ENCODE measurements at places on chromosomes 11 and 22.

GRCh38 chr11:116644941-116645305, 127.9 kb downstream of the BUD13 start:
- no peak for DNase-seq

DNA sequence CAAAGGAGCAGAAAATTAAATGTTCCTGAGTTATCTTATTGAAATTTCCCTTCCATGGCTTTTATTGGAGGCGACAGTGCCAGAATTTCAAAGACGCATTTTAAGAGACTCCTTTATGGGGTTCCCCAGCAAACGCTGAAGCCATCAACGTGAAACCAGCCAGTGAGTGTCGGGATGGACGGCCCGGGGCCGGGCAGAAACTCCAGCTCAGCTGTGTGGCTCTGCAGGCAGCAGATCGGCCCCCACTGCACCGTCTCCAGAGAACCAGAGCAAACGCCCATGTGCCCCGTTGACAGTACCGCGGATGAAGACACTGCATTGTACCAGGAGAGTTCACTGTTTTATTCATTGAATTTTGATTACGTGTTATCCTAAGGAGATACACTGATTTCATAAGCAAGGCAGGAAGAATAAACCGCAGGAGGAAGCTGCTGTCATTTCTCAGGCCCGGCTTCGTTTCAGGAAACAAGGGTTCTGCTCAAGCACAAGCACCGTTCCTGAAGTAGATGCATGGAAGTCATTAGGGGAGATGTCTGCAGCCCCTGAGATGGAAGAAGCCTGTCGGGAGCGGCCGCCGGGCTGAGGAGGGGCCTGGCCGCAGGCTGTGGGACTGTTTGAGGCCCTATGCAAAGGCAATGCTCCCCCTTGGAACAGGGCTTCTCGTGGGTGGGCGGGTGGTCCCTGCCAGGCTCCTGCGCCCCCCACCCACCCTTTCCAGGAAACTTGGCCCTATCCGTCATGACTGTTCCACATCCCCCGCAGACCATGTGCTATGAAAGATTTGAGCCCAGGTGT, 639.7 kb downstream of the TBC1D22A start:
- no peak for DNase-seq

- DNase-seq = no peak
Observed at GRCh38 chr11:112999520-112999919, 38.3 kb downstream of the NCAM1 start.

DNA sequence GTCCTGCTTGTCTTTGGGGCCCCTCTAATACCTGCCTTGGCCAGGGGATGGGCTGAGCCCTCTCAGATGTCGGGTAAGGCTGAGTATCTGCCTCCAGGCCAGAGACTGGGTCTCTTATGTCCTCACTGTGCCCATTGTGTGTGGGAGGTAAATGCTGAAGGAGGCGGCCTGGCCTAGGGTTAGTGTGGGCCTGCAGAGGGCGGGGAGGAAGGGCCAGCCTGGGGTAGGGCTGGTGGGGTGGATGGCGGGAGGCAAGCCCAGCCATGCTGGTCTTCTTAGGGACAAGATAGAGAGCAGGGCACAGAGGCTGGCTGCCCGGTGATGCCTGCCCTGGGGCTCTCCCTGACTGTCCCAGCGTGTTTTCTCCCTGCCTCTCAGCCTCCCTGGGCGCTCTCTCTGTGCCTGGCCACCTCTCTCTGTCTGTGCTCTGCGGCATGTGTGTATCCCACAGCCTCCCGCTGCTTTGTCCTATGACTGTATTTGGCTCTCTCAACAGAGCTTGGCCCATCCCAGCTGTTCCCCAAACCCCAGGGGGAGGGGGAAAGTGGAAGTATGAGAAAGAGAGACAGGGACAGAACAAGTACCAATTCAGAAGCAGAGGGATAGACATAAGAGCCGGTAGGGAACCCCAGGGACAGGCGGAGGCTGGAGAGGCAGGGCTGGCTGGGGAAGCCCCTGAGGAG, 57.0 kb downstream of the PDE2A start:
- no peak for DNase-seq

DNA sequence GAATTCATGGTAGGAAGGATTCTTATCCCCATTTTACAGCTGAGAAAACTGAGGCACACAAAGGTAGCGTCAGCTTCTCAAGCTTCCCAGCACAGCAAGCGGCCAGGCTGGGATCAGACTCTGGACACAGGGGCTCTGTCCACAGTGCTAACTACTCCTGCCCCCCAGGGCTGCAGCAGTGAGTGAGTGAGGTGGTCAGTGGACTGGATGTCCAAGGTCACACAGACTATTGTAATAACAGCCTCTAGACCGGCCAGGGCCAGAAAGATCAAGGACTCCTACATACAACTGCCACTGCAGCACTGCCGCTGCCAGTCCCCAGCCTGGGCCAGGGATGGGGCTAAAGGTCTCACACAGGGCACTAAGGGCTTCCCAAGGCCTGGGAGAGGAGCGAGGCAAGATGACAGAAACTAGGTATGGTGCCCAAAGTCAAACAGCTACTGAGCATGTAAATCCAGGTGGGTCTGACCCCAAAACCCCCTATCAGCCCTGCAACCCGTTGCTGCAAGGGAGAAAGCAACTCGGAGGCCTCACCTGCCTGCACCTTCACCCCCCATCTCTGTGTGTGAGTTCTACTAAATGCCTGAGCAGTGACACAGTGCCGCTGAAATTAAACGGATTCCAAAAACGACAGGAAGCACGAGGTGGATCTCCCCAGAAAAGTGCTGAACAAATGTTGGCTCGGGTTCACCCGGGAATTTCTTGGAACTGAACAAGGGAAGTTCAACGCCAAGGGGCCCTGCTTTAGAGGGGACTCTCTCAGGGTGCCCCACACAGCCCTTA, 161.8 kb upstream of the GRK3 start:
- DNase-seq = no peak

- DNase-seq = no peak
Observed at GRCh38 chr11:394858-395655, 1.0 kb downstream of the PKP3 start.

DNA sequence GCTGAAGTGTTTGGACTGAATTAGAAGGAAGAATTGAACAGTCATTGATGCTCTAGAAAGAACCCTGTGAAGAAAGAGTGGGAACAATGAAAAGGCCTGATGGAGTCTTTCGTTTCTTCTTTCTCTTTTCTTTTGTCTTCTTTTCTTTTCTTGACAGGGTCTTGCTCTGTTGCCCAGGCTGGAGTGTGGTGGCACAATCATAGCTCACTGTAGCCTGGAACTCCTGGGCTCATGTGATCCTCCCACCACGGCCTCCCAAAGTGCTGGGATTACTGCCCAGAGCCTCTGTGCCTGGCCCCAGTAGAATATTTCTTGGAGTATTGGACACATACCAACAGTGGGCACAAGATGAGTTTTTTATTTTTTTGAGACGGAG, 1.1 kb downstream of the FEN1 start:
- DNase-seq = no peak

- no peak for DNase-seq
Observed at GRCh38 chr22:30705710-30706651, 11.3 kb downstream of the OSBP2 start.

GRCh38 chr22:34645375-34645774, 420.6 kb upstream of the ISX start:
- no peak for DNase-seq

DNA sequence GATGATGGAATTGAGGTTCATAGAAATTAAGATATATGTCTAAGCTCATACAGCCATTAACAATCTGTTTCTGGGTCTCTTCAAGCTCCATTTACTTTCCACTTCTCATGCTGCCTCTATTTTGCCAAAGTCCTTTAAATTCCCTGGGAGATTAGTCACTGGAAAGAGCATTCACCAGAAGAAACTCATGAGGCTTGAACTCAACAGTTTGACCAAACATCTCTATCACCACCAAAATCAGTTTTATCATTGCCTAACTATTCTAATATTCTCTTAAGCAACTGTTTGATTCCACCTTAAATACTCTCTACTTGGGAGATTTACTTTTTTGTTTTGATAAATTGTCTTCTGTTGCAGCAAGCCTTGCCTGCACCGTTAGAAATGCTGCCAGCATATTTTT, 881.3 kb downstream of the KCNA4 start:
- no peak for DNase-seq

GRCh38 chr11:61702701-61703312, 22.6 kb downstream of the DAGLA start:
- no peak for DNase-seq

DNA sequence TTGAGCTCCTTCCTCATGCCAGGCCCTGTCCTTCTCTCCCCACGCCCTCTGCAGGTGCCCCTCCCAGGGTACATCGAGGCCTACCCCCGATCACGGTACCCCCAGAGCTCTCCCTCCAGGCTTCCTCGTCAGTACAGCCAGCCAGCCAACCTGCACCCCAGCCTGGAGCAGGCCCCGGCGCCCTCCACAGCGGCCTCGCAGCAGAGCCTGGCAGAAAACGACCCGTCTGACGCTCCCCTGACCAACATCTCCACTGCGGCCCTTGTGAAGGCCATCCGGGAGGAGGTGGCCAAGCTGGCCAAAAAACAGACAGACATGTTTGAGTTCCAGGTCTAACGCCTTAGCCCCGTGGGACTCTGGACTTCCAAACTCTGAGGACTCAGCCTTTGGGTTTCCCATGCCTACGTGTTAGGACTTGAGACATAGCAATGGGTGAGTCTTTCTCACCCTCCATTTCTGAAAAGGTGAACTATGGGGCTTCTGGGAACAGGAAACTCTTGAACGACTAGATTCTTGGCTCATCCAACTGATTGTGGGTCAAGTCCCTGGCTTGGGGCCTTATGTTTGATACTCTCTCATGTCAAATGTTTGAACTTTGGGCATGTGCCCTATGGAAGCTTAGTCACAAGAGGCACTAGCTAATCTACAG, 32.7 kb downstream of the C11orf91 start:
- DNase-seq = no peak

- DNase-seq = no peak
Observed at GRCh38 chr11:102470251-102470650, 17.7 kb upstream of the TMEM123 start.

GRCh38 chr11:70699294-70700221, 301.2 kb downstream of the CTTN start:
- no peak for DNase-seq

DNA sequence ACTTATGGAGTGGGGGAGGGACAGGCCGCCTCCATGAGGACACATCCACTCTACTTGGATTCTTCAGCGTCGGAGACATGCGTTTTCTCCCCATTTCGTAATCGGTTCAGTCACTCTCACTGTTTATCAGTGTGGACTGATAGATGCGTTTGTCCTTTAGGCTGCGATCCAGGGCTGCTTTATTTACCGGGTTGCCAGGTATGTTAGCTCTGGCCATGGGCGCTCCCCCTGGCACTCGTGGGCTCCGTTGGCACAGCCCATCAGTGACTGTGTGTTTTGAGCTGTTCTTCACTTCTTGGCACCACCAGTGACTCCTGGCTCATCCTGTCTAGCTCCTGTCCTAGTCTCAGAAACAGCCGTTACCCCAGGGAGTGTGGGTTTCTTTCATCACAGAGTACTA, 1203.3 kb downstream of the BRD1 start:
- DNase-seq = no peak

DNA sequence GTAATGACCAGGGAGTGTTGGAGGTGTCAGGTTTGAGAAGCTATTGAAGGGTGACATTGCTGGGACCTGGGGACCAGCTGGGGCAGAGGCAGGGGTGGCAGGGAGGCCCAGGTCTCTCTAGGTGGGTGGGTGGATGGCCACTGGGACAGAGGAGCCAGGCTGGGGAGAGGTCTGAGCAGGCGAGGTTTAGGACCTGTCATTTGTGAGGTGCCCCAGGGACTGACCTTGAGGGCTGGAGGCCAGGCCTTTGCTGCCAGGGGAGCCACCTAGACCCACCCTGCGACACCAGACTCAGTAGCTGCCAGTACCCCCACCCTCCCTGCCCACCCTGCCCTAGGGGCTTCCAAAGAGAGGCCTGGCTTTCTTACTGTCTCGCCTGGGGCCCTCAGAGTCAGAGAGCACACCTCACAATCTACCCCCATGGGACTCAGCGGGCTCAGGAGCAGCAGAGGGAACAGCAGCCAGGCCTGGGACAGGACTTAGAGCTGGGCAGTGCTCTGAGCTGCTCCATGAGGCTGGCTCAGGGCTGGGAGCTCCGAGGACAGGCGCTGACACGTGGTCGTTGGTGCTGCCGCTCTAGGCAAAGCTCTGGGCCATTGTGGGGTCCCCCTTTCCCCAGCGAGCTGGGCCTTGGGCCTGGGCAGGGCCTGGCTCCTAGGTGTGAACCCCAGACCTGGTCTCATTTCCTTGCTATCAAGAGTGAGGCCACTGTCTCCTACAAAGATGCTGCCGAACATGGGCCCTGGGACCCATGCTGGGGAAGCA, 28.6 kb upstream of the PPARA start:
- no peak for DNase-seq

DNA sequence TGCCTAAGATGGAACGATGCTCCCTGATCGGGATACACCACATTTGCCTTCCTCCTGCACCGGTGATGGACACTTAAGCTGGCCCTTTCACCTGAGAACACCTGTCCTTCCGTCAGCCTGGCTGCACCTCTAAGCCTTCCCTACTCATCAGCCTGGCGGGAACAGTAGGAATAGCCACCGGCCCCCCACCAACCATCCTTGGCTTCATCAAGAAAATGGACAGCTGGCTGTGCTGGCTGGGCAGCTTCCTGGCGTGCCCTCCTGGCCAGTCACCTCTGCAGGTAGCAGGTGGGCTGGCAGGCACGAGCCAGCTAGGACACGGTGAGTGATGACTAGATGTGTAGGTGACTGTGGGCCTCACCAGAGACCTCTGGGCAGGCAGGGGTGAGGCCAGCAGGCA, 142.8 kb downstream of the CTTN start:
- no peak for DNase-seq

GRCh38 chr22:45421349-45422055, 8.0 kb downstream of the RIBC2 start:
- no peak for DNase-seq

DNA sequence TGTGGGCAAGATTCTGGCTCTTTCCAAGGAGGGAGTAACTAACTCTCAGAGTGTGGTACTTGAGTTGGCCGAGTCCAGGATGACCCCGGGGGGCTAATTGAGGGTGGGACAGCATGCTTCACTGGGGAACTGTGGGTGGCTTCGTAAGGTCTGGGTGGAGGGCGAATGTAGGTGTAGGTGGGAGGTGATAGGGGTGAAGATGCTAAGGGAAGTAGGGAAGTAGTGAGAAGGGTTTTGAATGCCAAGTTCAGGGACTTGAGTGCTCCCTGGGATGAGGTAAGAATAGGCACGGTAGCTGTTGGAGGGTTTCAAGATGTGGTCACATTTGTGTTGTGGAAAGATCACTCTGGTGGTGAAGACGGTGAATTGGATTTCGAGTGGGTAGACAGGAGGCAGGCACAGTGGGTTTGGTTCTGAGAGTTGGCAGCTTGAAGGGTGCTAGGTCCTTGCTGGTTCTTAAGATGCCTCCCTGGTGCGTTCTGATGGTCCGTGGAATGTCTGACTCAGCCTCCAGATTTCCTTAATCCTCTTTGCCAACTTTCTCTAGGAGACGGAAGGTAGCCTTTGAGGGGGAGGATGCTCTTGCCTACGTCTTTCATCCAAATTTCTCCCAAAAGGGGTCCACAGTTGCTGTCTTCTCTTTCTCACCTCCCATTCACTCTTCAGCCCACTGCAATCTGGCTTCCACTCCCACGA, 2.5 kb upstream of the DNAL4 start:
- no peak for DNase-seq

DNA sequence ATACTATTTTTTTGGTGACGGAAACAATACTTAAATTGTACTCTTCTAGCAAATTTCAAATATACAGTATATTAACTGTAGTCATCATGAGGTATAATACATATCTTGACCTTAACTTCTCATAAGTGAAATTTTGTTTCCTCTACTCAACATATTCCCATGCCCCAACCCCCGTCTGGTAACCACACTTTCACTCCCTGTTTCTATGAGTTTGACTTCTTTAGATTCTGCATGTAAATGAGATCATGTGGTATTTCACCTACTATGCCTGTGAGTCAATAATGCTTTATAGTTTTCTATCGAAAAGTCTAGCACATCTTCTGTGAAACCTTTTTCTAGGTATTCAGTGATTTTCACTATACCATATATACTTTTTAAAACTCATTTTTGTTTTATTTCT, 663.2 kb downstream of the CNTN5 start:
- no peak for DNase-seq

All from stimulated activated CD4-positive, alpha-beta T cell treated with anti-CD3 and anti-CD28 coated beads, Interleukin-15, amount 100 ng/mL, for 1 hour (primary cell).